ENCODE measurements at places on chromosomes 7 and 10. TPM values are rescaled to one million over a fixed set of nuclear protein-coding genes. Genes with fewer than 3 reads are reported as not detected.

- DNase-seq: no peak
Observed at GRCh38 chr10:84265418-84265817, 20.6 kb downstream of the RGR start.

ANKRD16 gene
- 8.2 TPM for total RNA-seq

- no peak for DNase-seq
Observed at GRCh38 chr10:79239924-79240581, 107.2 kb upstream of the PPIF start.

- DNase-seq: no peak
Observed at GRCh38 chr7:146652176-146652575, 535.6 kb downstream of the CNTNAP2 start.

All from renal cortical epithelial cell (primary cell).